ENCODE measurements at places on chromosomes 12 and 14. TPM values are rescaled to one million over a fixed set of nuclear protein-coding genes. Genes with fewer than 3 reads are reported as not detected.

Gene PLCZ1
- polyA plus RNA-seq, result 1.2 TPM

Gene SRRM4
- 0.16 TPM for polyA plus RNA-seq

Gene AKAP5
- polyA plus RNA-seq, result 7.9 TPM

Gene BATF
- polyA plus RNA-seq, result 0.76 TPM

Gene ASIC1
- 6.0 TPM for polyA plus RNA-seq

Gene MAPK1IP1L
- polyA plus RNA-seq, result 128 TPM

Gene MOAP1
- 43.1 TPM for polyA plus RNA-seq

Gene TMTC3
- 28.0 TPM for polyA plus RNA-seq

DNA sequence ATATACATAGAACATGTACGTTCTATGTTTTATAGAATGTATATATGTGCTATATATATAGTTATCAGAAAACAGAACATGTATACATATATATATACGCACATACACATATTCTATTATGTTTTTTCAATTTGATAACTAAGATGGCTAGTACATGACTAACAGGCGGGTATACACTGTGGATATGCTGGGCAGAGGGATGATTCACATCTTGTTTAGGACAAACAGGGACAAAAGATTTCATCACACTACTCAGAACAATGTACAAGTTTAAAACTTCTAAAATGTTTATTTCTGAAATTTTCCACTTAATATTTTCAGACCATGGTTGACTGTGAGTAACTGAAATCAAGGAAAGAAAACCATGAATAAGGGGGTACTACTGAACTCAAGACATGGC, 17.4 kb downstream of the TIMELESS start:
- no peak for DNase-seq

GRCh38 chr12:94762943-94763342, 112.6 kb upstream of the TMCC3 start:
- DNase-seq, result no peak

DNA sequence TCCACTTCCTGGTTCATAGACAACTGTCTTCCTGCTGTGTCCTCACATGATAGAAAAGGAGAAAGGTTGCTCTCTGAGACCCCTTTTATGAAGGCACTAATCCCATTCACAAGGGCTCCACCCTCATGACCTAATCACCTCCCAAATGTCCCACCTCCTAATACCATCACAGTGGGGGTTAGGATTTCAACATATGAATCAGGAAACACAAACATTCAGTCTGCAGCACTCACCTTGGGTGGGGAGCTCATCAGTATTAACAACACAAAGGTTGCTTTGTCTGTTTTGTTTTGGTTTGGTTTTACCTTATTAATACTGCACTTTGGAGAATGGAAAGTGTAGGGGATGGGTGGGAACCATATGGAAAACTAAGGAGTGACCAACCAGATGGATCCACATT, 10.5 kb upstream of the SMCO2 start:
- no peak for DNase-seq

- no peak for DNase-seq
Observed at GRCh38 chr14:71309756-71310155, 402.5 kb downstream of the PCNX1 start.

- DNase-seq, result no peak
Observed at GRCh38 chr14:78764240-78764639, 594.1 kb downstream of the NRXN3 start.

GRCh38 chr12:23084236-23084995, 459.4 kb downstream of the ETNK1 start:
- no peak for DNase-seq

- DNase-seq, result no peak
Observed at GRCh38 chr14:36570065-36570464, 12.3 kb downstream of the NKX2-8 start.

- no peak for DNase-seq
Observed at GRCh38 chr12:93390031-93390430, 12.3 kb downstream of the NUDT4 start.

DNA sequence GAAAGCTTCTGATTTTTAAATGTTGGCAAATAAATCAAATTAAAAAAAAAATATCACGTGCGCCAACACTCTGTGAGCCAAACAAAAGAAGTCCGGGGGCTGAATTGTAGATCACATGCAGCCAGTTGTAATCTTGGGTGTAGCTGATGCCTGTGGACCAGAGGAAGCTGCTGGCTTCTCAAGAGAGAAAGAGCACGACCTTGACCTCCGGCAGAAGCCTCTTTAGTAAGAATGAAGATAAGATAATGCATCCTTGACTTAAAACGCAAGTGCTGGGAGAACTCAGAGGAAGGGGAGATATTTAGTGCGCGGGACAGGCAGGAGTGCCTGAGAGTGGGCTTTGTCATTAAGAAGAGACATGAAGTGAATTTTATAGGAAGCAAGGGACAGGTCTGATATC, 162.8 kb upstream of the TBX3 start:
- DNase-seq, result no peak

All from left renal cortex interstitium (tissue), 4 donors.